ENCODE measurements at places on chromosomes 7 and 10. TPM values are rescaled to one million over a fixed set of nuclear protein-coding genes. Genes with fewer than 3 reads are reported as not detected.

CFAP58 gene
- not detected for total RNA-seq

NODAL gene
- not detected for total RNA-seq

SNCG gene
- not detected for total RNA-seq

PROSER2 gene
- 4.4 TPM for total RNA-seq

TUBB8 gene
- total RNA-seq = not detected

DMBT1 gene
- not detected for total RNA-seq

TMEM139 gene
- total RNA-seq = 0.24 TPM

VIPR2 gene
- total RNA-seq = 0.73 TPM

ZNF425 gene
- total RNA-seq = 0.52 TPM

FFAR4 gene
- not detected for total RNA-seq

- DNase-seq = no peak
Measured at GRCh38 chr7:14023838-14024237, 34.4 kb upstream of the ETV1 start.

DNA sequence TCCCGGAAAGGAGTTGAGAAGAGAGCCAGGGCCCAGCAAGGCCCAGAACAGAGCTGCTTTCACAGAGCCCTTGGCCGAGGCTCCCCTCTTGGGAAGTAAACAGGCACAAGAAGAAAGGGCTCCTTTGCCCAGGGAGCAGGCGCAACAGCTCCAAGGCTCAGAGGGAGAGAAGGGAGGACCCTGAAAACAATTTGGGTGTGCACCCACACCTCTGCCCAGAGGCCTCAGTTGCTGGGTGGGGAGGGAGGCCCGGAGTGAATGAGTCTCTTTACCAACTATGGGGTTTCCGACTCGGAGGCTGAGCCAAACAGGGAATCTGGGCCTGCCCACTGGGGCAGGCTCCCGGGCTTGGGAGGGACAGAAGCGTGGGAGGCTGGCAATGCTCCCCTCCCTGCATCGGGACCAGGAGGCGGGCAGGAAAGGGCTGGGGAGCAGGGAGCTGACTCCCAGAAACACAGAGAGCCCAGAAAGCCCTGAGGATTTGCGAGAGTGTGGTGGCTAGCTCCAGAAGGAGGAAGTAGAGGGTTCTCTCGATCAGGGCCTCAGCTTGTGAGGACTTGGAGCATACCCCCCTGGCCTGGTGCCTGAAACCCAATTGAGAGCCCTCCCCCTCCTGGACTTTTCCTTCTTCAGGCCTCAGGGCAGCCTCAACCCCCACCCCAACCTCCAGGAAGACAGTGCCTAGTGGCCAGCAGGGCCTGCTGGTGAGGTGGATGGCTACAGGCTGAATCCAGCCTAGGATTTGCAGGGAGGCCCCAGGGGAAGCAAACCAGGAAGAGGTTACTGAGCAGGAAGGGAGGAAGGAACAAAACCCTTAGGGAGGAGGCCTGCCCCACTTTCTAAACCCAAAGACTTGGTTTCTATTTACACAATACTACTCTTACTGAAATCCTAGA lies 6.2 kb downstream of the C10orf105 start:
- peak; percentile 39 for DNase-seq

DNA sequence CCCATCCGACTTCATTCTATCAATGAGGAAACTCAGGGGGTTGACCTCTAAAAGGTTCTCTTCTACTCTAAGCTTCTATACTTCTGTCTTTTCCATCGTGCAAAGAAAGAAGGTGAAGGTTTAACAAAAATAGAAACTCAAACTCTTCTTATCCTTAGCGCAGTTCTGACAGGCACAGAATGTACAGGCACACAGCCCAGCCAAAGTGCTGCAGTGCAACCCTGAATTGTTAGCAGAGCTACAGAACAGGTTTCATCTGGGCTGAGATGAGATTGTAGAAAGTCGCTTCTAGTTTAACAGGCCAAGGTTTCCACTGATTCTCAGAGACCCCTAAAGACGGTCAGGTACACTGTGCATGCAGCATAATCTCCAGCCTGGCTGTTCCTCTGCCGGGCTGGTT lies 79.3 kb upstream of the AFAP1L2 start:
- no peak for DNase-seq

GRCh38 chr7:33334349-33334748 lies 205.0 kb downstream of the BBS9 start:
- no peak for DNase-seq

GRCh38 chr10:122636953-122637352 lies 62.7 kb downstream of the C10orf120 start:
- no peak for DNase-seq

GRCh38 chr10:79176052-79176501 lies 107.3 kb downstream of the ZMIZ1 start:
- no peak for DNase-seq

- no peak for DNase-seq
Measured at GRCh38 chr10:132273304-132273944, 34.3 kb downstream of the STK32C start.

DNA sequence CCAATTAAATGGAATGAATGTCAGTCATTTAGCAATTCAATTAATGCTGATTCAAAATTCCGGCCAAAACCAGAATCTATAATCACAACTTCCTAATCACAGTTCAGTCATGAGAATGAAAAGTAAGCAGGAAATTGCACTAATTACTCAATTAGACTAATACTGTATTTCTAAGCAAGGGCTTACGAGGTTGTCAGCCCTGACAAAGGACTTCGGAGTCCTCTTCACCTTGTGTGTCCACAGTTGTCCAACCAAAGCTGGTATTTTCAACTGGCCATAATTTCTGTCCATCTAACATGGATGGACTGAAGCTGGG lies 17.4 kb downstream of the CPA1 start:
- DNase-seq = no peak

DNA sequence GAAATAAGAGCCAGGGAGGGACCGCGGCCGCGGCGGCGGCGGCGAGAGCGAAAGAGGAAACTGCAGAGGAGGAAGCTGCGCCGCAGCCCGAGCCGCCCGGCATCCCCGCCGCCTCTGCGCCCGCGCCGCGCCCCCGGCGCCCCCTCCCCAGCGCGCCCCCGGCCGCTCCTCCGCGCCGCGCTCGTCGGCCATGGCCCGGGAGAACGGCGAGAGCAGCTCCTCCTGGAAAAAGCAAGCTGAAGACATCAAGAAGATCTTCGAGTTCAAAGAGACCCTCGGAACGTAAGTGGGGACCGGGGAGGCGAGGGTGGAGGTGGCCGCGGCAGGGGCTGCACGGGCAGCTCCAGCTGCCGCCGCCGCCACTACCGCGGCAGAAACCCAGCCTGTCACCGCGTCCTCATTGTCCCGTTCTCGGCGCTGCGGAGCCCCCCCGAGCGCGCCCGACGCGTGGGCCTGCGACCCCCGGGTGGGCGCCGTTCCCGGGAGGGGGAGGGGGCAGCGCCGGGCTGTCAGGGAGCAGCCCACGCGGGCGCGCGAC lies 351 bp downstream of the CAMK1D start:
- DNase-seq = no peak

DNA sequence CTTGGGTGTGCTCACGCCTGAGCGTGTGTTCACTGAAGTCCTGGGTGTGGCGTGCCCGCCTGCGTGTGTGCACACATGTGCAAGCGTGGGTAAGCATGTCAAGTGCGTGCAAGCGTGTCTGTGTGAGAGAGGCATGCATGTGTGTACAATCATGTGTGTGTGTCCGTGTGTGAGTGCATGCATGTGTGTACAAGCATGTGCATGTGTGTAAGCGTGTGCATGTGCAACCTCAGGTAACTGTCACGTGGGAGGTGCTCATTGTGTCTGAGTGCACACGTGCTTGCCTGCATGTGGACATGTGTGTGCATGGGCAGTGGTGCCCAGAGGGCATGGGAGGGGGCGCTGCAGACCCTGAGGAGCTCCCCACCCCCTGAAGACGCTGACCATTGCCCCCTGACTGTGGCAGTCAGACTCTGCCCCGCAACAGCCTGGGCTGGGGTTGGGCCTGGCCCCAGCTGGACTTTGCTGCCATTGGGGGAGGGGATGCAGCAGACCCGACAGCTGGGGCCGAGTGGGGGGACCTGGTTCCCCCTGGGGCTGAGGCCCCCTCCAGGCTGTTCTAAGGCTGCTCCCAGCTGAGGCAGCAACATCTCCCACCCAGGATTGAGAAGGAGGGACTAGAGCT lies 88.1 kb downstream of the UNCX start:
- DNase-seq = no peak

DNA sequence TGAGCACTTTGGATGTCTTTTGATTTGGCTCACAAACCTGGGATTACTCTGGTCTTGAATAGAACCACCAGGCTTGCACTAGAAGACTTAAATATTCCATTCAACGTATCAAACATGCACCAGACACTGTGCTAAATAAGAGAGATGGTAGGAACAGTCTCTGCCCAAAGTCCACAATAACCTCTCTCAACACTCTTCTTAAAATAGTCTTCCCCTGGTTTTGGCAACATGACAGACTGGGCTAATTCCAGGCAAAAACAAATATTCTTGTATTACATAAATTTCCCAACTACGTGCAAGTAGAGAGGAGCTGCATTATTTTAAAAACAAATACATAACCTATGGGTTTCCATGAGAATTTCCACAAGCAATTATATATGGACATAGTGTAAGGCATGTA lies 64.8 kb upstream of the PAPSS2 start:
- DNase-seq = no peak

DNA sequence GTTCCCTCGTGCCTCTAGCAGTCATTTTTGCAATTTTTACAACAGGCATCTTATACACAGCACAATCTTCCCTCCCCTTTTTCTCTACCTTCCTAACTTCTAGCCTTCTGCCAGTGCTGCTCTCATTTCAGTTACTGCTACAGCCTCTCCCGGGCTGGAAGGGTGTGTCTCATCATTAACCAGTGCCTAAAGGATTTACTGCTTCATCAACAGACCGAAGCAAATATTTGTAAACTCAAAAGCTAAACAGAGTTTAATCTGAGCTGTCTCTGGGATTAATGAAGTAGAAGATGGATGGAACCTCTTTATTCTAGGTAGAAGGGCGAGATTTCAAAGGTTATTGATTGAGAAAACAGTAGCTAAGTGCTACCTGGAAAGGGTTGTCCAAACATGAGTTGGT lies 94.3 kb downstream of the PRPF18 start:
- DNase-seq = no peak

DNA sequence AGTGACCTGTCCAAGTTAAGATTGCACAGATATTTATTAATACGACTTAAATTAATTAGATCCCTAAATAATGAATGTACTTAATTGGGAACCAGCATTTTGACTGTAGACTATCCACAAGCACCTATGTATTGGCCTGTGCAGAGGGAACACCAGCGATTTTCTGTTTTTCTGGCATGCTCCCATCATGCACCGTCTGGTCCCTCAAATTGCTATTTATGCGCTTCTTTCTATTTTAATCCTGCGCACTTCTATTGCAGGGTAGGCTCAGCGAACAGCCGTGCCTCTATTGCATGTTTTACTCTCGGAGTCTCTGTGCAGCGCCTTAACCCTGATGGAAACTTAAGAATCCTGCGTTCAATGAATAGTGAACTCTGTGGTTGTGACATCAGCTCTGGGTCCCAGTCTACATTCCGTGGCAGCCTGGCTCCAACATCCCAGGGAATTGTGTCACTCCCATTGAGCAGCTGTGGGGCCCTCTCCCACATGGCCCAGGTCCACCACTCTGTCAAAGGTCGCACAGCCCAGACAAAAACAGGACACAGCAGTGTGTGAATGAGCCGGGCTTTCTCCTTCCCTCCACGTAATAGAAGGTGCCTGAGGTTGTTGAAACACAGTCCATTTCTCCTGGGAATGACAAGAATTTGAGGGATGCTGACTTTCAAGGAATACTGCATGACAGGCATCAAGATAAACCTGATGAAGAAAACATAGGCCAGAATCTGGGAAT lies 239.7 kb upstream of the KLF6 start:
- DNase-seq = no peak

- no peak for DNase-seq
Measured at GRCh38 chr7:6442114-6442513, 5.6 kb downstream of the DAGLB start.

GRCh38 chr10:30172091-30172490 lies 112.7 kb upstream of the JCAD start:
- no peak for DNase-seq

DNA sequence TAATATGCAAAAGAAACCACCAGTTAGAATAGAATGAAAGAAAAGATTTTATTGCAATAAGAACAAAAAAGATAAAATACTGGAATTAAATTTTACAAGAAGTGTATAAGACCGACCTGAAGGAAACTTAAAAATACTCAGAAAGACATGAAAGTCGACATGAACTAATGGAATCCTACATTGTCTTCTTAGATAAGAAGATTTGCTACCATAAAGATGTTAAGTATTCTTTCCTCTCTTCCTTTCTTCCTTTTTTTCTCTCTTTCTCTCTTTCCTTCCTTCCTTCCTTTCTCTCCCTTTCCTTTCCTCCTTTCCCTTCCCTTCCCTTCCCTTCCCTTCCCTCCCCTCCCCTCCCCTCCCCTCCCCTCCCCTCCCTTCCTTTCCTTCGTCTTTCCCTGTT lies 6.5 kb downstream of the TAS2R60 start:
- DNase-seq = no peak

DNA sequence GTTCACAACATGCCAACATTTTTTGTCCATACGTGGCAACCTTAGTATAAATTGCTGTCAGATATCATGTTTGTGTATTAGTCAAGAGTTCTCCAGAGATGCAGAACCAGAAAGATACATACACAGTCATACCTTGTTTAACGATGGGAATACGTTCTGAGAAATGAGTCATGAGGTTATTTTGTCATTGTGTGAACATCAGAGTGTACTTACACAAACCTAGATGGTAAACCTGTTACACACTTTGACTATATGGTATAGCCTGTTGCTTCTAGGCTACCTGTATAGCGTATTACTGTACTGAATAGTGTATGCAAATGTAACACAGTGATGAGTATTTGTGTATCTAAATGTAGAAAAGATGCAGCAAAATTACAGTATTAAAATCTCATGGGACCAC lies 22.3 kb downstream of the ZNF518A start:
- no peak for DNase-seq

DNA sequence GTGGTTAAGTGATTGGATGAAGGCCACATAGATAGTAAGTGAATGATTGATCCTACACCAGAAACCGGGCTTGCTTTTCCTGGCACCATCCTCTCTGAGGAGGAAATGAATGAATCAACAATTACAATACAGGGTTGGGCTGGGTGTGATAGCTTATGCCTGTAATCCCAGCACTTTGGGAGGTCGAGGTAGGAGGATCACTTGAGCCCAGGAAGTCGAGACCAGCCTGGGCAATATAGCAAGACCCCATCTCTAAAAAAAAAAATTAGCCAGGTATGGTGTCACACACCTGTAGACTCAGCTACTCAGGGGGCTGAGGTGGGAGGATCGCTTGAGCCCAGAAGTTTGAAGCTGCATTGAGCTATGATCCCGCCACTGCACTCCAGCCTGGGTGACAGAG lies 111.5 kb downstream of the COL26A1 start:
- no peak for DNase-seq

GRCh38 chr7:44618753-44619152 lies 12.3 kb downstream of the OGDH start:
- DNase-seq = no peak

DNA sequence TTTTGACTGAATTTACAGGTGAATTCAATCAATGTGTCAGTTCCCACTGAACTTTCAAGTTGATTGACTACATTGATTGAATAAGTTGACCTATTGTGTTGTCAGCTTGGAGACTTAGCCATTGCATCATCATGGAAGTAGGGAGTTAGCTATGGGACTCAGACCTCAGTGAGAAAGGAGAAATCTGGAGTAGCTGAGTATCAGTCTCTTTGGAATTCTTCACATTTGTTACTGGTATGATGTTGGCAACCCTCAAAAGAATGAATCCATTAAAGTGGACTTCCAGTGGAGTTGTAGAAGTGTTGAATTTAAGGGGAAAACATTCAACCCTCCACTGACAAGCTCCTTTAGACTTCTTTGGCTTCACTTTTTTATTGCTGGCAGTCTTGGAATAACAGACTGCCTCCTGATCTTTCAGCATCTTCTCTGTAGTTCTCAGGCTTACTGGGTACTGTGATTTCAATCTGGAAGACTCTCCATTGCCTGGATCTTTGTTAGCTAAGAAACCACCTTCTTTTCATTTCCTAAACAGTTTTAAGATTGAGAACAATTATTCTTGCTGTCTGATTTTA lies 160.3 kb upstream of the NRP1 start:
- DNase-seq = no peak

Measured in CD8-positive, alpha-beta T cell (primary cell).